GF-D8 (cell line): ENCODE measurements at places on chromosomes 5 and 9.

DNA sequence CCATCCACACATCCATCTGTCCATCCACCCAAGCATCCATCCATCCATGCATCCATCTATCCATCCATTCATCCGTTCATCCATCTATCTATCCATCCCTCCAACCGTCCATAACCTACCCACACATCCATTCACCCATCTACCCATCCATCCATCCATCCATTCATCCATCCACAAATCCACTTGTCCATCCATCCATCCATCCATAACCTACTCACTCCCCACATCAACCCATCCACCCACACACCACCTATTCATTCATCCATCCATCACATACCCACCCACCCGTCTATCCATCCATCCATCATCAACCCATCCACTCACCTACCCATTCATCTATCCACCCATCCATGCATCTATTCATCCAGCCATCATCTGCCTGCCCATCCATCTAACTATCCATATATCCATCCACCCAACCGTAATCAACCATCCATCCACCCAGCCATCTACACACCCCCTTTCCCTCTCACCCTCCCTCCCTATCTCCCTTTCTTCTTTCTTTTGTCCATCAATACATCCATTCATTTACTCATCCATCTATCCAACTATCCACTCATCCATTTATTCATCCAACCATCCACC lies 43.6 kb upstream of the CLPTM1L start:
- no peak for DNase-seq

DNA sequence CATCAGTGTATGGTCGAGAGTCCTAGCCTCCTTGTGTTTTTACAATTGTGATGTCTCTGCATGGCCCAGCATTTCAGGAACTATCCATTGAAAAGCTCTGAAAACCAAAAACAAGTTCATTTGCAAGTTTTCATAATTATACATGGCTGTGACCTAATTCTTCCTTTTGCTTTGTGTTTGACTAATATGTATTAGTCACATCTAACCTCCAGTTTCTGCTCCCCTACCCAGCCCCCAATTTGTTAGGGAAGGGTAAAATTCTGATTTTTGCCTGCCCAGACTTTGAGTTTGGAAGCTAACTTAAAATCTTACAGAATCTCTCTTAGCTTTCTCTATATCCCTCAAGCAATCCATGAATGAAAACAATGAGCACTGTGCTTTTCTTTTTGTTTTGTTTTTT lies 128.2 kb upstream of the SEMA6A start:
- DNase-seq, result no peak

GRCh38 chr5:113276001-113276400 lies 158.8 kb downstream of the TSSK1B start:
- DNase-seq, result no peak

DNA sequence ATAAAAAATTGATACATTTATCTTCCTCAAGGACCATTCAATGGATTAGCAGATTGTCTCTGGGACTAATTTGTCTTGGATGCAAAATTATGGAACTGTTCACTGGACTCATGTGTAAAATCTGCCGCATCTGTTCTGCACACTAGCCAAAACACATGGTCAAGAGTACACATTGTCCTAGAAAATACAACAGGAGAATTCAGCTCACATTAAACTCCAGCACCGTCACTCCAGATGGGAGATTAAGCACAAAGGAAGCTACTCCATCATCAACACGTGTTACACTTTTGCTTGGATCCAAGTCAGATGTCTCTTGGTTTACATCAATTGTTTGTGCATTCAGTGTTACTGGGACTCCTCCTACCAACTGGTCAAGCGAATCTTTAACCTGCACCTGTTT lies 28.8 kb downstream of the C5 start:
- no peak for DNase-seq

DNA sequence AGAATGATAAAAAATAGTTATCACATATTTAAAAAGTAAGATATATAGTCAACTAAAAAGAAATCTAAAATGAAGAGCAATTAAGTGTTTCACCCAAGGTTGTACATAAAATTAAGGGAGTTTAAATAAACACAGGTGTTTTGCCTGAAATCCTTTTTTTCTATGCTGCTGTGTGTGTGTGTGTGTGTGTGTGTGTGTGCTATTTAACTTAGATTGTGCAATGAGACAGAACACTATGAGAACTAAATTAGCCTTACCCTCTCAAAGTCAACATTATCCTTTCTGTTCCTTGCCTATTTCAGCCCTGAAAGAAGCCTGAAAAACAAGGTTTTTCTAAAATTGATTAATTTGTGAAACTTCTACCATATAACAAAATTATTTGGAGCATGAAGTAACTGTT lies 516.2 kb downstream of the ELAVL2 start:
- no peak for DNase-seq

DNA sequence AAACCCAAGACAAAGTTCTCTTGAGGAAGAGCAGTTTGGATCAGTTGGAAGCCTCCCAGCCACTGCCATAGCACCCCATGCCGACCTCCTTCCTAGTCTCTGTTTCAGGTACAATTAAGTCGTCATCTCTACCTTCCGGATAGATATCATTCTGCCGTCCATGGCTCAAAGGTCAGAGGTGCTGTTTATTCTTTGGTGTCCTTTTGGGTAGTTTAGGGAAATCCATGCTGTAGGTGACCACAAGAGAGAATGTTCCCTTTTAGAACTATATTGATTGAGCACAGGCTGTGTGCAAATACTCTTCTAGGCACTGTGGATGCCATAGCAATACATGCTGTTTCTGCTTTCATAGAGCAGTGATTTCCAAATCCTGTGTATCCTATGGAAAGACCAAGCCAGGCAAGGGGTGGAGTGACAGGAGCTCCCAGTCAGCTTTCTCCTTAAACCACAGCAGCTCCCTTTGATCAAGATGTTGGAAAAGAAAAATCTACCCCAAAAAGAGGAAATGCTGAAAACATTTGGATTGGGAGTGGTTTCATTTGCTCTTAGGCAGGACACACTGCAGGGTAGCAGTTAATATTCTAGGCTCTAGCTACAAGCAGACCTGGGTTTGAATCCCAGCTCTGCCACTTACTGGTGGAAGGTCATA lies 127.9 kb downstream of the PALM2AKAP2 start:
- DNase-seq, result no peak

- no peak for DNase-seq
Observed at GRCh38 chr5:95595289-95595931, 24.5 kb upstream of the GPR150 start.

DNA sequence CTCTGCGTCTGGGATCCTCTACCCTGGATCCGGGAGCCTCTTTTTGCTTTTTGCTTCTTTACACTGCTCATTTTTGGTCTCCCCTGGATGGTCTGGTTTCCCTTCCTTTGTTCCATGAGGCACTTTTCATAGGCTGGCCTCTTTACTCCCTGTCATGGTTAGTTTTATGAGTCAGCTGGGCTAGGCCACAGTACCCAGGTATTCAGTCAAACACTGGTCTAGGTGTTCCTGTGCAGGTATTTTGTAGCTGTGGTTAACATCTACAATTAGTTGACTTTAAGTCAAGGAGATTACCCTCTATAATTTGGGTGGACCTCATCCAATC lies 17.5 kb downstream of the ANKRD33B start:
- no peak for DNase-seq

DNA sequence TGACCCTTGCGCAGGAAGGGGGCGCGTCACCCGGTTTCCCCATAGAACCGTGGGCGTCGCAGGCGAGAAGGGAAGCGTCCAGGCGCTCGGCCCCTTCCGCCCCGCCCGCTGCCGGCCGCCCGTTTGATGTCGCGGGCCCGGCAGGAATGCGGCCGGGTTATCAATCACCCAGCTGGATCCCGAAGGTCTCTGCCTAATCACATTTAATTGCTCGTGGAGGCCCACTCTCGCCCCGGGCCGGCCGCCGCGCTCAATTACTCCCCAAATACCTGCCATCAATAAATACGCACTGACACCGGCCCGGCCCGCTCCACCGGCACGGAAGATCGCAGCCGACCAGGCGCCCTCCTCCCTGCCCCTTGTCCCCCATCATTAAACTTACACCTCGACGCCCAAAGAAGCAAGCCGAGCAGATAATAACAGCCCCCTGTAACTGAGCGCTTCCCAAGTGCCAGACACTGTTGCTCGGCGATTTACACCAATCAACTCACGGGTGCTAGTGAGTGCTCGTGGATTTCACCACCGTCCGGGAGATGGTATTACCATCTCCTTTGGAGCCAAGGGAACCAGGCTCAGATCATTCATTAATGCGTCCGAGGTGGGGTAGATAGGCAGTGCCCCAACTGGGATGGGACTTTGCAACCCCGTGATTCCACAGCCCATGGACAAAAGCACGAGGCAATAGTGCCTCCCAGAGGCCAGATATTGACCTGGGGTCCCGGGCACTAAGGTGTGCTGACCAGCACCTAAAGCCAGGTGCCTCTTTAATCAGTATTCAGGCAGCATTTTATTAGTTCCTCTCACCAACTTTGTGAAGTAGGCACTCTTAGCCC lies 11.3 kb downstream of the MSX2 start:
- DNase-seq, result no peak

GRCh38 chr5:82111191-82111590 lies 139.4 kb downstream of the ATG10 start:
- no peak for DNase-seq

DNA sequence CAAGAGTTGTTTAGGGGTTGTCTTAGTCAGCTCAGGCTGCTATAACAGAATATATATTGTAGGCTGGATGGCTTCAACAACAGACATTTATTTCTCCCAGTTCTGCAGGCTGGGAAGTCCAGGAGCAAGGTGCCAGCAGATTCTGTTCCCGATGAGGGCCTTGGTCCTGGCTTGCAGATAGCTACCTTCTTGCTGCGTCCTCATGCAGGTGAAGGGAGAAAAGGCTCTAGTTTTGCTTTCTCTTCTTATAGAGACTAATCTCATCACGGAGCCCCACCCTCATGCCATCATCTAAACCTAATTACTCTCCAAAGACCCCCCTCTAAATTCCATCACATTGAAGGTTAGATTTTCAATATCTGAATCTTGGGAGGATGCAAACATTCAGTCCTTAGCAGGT lies 246.0 kb upstream of the ANKRD55 start:
- DNase-seq, result no peak

DNA sequence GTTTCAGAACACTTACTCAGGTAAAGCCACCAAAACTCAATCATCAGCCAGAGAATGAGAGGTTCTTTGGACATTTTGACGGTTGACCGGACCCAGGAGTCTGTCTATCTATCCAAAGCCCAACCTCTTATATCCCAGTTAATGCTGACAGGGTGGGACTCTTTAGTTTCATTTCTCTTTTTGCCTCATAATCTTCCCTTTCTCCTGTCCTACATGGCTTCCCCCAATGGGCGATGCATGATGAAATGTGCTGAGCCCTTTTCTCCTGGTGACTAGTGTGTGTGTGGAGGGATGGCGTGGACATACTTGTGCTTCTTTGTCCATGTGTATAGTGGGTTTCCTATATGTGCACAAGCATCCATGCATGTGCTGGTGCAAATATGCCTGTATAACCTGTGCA lies at the start of gene TIMD4:
Gene TIMD4, minus strand, starts transcription at position 102 of the 400 bp plus-strand sequence. Its CDS starts 28 bp downstream, at position 74.
- no peak for DNase-seq

DNA sequence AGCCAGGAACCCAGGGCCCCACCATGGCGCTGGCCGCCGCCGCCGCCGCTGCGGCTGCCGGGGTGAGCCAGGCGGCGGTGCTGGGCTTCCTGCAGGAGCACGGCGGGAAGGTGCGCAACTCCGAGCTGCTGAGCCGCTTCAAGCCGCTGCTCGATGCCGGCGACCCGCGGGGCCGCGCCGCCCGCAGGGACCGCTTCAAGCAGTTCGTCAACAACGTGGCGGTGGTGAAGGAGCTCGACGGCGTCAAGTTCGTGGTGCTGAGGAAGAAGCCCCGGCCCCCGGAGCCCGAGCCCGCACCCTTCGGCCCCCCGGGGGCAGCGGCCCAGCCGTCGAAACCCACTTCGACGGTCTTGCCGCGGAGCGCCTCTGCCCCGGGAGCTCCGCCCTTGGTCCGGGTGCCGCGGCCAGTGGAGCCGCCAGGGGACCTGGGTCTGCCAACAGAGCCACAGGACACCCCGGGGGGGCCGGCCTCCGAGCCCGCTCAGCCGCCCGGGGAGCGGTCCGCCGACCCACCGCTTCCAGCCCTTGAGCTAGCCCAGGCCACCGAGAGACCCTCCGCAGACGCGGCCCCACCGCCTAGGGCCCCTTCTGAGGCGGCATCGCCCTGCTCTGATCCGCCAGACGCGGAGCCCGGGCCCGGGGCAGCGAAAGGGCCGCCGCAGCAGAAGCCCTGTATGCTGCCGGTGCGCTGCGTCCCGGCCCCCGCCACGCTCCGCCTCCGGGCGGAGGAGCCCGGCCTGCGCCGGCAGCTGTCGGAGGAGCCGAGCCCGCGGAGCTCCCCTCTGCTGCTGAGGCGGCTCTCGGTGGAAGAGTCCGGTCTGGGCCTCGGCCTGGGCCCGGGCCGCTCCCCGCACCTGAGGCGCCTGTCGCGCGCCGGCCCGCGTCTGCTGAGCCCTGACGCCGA lies 749 bp downstream of the SOWAHA start:
- no peak for DNase-seq

GRCh38 chr5:54915466-54916027 lies 69.8 kb downstream of the ESM1 start:
- no peak for DNase-seq

DNA sequence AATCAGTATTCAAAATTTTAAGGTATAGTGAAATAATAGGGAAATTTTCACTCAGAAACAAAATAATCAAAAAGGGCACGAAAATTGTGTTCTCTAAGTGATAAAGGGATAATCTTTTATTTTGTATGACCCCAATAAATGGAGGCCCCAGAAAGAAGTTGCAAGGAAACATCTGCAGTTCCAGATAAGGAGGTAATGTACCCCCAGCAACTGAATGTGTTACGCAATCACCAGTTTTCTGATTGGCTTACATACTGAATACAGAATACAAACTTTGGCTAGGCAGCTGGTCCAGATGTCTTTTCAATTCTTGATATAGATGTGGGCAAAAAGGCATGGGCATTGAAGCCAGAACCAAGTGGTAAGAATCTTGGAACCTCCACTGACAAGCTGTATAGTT lies 1.7 kb upstream of the TOPORS start:
- DNase-seq, result peak; percentile 71

DNA sequence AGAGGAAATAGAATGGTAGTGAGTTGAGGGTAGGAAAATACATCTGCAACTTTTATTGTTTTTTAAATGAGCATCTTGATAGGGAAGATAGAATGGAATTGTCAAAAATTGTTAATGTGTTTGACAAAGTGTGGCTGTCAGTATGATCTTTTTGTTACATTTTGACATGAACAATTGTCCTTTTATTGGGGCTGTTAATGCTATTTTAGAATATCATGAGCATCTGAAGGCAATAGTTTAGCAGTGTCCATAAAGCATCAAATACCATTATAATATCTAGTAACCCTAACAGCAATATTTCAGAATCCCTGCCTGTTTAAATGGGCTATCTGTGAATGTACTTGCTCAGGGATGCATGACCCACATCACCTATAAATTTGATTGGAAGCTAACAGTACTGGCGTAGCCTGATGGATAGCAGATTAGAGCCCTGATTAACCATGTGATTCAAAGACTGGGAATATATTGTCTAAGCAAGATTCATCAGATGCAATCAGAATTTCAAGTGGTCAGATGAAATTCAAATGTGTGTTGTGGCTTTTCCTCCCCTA lies 37.8 kb downstream of the TLE4 start:
- no peak for DNase-seq

DNA sequence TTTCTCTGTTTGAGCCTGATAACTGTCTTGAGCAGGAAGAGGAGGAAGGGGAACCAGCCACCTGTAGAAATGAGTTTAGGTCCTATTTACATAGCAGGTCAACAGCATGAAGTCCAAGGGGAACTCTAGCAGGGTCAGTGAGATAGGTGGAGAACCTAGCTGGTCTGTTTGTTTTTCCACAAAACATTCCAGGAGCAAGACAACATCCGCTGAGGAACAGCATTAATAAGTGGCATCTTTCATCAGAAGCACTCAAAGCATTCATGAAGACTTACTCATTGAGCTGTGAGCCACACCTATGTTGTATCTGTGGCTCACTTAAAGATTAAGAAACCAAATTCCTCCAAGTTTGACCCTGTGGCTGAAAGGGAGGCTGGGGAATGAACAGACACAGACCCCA lies 115.9 kb downstream of the ACTBL2 start:
- DNase-seq, result no peak
